ENCODE measurements at places on chromosomes 7 and 10. TPM values are rescaled to one million over a fixed set of nuclear protein-coding genes. Genes with fewer than 3 reads are reported as not detected.

RAMP3 gene
- 5.6 TPM for polyA plus RNA-seq

- no peak for DNase-seq
Observed at GRCh38 chr10:101224060-101224909, 5.0 kb downstream of the LBX1 start.

DNA sequence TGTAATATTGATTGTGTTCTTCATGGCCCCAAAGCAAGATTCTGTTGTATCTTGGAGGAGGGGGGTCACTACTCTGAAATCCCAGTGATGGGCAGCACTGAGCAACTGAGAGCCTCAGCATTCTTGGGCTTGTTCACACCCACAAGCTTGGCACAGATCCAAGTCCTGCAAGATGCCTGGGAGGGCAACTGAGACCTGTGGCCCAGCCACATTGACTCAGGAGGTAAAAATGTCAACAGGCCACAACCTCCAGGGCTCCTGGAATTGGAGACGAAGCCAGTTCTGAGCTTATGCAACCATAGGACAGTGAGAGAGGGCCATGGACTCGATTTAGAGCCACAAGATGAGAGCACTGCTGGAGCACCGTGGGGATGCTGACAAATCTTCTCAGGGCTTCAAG is 3.1 kb upstream of the DOCK1 start:
- no peak for DNase-seq

TBC1D12 gene
- 10.7 TPM for polyA plus RNA-seq

DNA sequence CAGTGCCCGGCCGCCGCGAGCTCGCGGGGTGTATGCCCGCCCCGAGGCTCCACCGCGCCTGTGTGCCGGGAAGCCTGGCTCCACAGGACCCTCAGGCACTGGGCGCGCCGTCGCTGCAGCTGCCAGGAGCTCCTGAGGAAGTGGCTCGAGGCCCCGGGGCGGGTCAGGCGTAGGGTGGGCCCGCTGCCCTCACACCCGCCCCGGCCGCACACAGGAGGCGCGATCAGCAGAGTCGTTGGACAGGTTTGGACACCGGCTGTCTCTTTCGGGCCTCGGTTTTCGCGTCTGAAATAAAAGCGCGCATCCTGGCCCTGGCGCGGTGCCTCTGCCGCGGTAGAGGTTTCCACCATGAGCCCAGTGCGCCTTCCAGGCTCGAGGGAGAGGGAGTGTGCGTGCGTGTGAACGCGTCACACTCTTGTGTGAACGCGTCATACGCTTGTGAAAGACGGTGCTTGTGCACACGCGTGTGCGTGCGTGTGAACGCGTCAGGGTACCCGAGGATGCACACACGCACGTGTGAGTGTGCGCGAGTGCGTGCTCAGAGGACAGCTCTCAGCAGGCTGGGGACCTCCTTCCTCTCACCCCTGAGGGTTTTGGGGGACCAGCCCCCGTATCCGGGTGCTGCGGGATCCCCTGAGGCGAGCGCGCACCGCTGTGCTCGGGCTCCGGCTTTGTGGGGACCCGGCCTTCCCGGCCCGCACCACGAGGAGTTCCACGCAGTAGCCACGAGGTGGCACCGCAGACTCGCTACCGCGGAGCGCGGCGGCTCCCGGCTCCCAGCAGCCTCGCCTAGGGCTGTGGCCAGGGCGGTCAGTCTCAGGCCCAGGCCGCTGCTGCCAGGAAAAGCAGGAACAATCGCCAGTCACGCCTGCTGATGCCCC is 83.8 kb downstream of the BMS1 start:
- peak; percentile 75 for DNase-seq

GRCh38 chr7:155356323-155357105 is 58.8 kb downstream of the INSIG1 start:
- DNase-seq = no peak

GRCh38 chr7:100467638-100468373 is 3.7 kb upstream of the SPACDR start:
- DNase-seq = no peak

GRCh38 chr10:22679608-22680007 is 34.8 kb downstream of the PIP4K2A start:
- no peak for DNase-seq

AGR2 gene
- 6.5 TPM for polyA plus RNA-seq

CALCR gene
- 11.0 TPM for polyA plus RNA-seq

LMOD2 gene
- 138 TPM for polyA plus RNA-seq

- DNase-seq = no peak
Observed at GRCh38 chr7:151010307-151011096, 13.8 kb downstream of the ATG9B start.

VWA2 gene
- 0.34 TPM for polyA plus RNA-seq

CYP26C1 gene
- polyA plus RNA-seq = not detected

GRCh38 chr10:23291551-23292334 is 52.9 kb downstream of the C10orf67 start:
- DNase-seq = no peak

DNA sequence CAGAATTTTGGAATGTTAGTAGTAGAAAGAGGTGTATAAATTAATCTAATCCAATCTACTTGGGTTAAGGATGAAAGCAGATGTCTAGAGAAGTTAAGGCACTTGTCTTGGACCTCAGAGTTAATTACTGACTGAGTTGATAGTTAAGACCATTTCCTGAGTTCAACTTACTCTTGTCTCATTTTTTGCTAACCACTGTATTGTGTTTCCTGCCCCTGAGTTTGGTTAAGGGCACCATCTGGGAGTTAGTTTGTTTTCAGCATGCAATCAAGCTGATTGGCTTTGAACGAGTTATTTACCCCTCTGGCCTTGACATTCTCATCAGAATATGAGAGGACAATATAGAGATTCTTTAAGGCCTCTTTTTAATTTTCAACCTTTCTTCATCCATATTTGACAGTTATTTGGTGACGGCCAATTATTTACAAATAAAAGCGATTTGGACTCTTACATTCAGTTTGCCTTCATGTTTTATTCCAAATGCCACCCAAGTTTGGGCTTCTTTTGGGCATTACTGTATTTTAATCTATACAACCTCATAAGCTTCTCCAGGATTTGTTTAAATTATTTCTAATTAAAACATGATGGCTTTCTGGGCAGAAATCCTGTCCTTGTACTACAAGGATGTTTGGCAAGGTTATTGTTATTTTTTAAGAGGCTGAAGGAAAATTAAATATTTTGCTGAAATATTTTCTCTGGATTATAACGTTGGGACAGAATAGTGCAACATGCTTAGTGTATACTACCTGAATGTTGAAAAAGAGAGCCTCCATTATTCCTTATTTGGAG is 225.0 kb downstream of the CACNB2 start:
- DNase-seq = no peak

- DNase-seq = no peak
Observed at GRCh38 chr10:82266438-82266837, 391.4 kb downstream of the NRG3 start.

DNA sequence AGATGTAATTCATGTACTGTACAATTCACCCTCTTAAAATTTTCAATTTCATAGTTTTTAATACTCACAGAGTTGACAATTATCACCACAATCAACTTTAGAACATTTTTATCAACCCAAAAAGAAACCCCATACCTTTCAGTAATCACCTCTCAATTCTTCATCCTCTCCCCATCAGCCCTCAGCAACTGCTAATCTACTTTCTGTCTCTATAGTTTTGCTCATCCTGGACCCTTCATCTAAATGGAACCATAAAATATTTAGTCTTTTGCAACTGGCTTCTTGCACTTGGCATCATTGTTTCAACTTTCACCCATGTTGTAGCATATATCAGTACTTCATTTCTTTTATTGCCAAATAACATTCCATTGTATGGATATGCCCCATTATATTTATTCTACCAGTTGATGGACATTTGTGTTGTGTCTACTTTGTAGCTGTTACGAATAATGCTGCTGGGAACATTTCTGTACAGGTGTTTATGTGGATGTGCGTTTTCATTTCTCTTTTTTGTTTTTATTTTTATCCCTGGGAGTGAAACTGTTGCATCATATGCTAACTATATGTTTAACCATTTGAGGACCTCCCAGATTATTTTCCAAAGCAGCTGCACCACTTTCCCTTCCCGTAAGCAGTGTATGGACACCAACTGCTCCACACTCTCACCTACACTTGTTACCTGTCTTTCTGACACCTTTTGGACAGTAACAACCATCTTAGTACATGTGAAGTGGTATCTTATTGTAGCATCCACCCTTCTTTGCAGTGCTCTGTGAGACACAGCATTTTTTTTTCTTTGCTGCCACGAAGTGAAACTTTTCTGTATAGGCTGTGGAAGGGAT is 65.4 kb upstream of the APBB1IP start:
- DNase-seq = no peak

UPP1 gene
- 2.1 TPM for polyA plus RNA-seq

SPDYE1 gene
- 2.3 TPM for polyA plus RNA-seq

DNA sequence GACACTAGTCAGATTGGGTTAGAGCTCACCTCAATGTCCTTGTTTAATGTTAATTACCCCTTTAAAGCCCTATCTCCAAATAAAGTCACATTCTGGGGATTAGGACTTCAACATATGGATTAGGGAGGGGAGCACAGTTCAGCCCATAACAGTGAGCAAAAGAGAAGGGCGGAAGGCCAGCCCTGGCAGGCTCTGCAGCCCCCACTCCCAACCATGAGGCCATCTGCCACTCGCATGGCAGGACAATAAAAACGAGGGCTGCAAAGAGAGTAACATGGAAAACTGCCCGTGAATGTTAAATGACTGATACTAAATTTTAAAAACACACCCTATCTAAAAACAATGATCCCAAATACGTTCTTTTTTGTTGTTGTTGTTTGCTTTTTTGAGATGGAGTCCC is 38.7 kb downstream of the RGS10 start:
- no peak for DNase-seq

- no peak for DNase-seq
Observed at GRCh38 chr7:100089458-100090196, 858 bp downstream of the COPS6 start.

DNA sequence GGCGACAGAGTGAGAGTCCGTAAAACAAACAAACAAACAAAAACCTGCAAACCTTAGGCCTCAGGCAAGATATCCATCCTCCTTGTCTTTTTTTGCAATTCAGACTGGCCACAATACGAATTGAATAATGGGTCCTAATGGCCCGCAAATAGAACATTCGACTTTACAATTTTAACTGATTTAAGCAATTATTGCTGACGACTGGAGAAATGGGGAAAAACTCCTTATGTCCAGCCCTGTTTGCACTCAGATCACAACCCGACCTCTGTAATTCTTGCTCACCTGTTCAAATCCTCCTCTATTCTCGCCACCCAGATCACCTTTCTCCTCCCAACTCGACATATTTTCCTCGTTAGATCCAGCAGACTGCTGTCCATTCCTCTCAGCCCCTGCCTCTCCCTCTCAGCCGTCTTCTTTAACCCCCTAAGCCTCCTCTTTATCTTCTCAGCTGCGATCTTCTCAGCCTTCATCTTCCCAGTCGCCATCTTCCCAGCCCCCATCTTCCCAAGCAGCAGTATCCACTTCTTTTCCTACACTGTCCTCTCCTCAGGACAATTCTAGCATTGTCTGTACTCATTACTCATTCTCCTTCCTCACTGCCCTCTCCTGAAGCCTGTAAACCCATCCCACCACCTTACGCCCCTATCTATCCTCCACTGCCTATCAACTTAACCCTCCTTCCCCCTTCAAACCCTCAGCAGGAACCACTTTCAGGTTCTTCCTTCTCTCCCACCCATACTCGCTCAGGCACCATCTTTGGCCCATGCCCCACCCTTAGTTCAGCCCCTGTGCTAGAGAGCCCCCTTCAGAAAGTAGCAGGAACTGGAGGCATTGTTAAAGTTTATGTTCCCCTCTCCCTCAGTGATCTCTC is 61.8 kb downstream of the LRRC17 start:
- DNase-seq = no peak

All from hindlimb muscle (tissue), 1 donor.